ENCODE measurements at places on chromosomes 3 and 15.
A peak's percentile ranks its signal among the peaks of the same experiment; 100 is the strongest.

GRCh38 chr3:34957677-34958076 lies 681.6 kb upstream of the ARPP21 start:
- DNase-seq: no peak

DNA sequence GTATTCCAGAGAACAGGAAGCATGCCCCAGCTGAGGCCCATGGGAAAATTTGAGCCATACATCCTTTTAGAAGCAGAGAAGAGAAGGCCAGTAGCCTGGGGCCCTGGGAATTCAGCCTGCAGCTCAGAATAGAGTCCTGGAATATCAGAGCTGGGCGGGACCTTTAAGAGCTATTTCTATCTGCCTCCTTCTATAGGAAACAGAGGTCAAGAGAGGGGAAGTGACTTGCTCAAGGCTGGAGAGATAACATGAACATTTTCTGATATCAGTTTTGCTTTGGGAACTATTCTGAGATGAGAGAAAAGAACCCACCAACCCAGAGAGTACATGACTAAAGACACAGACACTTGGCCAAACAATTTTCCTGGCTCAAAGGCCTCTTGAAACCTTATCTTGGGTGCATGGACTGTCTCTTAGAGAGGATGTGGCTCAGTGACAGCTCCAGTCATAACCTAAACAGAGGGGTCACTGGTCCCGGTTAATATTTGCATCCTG lies 26.0 kb downstream of the MASP1 start:
- no peak for DNase-seq

DNA sequence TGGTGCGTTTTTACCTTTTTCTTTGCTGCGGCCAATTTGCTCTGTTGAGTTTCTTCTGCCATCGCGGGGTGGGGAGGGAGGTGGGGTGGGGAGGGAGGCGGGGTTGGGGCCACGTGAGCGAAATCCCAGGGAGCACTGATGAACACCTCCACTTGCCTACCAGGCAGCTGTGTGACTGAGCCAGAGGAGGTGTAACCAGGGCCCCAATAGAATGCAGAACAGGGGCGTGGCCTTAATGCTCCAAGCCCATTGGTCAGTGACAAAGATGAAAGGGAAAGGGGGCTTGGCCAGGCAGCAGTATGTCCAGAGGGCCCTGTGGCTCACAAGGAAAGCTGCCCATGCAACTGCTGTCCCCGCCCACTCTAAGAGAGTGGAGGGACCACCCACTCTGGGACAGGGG lies 21.4 kb upstream of the OR4F6 start:
- DNase-seq: no peak

GRCh38 chr3:141644931-141645330 lies 93.2 kb upstream of the RNF7 start:
- DNase-seq: peak; percentile 53

DNA sequence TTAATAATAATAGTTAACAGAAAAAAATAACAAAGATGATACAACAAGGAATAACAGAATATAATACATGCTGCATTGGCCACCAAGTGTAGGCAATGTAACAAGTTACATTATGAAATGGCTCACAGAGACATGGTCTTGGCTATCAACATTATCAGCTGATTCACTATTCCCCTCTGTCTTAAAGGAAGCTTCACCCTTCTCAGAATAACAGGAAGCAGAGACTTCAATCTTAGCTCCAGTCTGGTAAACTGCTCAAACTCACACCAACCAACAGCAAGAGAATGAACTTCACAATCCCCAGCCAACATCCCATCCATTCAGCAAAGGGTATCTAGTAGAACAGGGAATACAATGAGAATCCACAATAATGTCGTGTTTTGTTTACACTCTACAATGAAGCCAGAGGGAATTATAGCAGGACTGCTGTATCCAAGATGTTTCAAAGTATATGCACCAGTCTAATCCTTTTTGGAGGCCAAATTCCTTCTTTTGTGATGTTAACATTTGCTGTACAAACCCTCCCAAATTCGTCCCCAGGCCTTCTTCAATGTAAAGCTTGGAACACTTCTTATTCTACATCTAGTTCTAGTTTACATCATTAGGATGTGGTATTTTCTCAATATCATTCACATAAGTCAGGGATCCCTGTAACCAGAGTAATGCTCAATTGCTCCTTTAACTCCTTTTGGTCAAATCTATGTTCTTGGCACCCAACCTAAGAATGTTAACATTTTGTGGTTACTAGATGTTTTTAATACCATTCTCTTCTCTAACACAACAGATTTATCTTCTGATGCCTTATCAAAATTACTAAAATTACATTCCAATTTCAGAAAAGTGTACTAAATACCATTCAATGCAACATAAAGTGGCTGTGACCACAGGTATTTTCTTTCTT lies 52.4 kb upstream of the CMSS1 start:
- DNase-seq: no peak

GRCh38 chr3:67635806-67636205 lies 18.6 kb downstream of the SUCLG2 start:
- DNase-seq: no peak

GRCh38 chr15:28114721-28115622 lies 15.9 kb upstream of the OCA2 start:
- DNase-seq: no peak

GRCh38 chr15:74956648-74957475 lies at the start of gene RPP25:
Gene RPP25 (minus strand): TSS chr15:74956772. CDS start chr15:74956583, 189 bp downstream.
- DNase-seq: peak; percentile 77

DNA sequence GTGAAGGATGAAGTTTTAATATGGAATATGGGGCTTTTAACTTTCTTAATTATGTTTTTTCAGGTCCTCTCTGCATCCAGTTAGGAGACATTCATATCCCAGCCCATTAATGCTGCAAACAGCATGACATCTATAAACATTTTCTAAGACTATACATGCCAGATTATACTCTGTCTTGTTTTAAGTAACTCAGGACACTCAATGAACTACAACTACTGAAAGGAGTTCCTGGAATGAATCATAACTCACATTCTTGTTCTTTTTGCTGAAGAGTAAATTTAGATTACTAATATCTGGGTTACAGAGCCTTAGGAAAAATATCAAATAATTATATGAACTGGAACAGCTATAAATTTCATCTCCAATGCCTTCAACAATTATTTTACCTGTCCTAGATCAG lies 167.4 kb downstream of the STAG1 start:
- DNase-seq: no peak

GRCh38 chr3:126997455-126998038 lies 14.6 kb downstream of the PLXNA1 start:
- no peak for DNase-seq

- DNase-seq: no peak
Observed at GRCh38 chr3:171556574-171557145, 96.5 kb upstream of the TNIK start.

GRCh38 chr3:32421991-32422859 lies 30.6 kb downstream of the CMTM7 start:
- peak; percentile 76 for DNase-seq

DNA sequence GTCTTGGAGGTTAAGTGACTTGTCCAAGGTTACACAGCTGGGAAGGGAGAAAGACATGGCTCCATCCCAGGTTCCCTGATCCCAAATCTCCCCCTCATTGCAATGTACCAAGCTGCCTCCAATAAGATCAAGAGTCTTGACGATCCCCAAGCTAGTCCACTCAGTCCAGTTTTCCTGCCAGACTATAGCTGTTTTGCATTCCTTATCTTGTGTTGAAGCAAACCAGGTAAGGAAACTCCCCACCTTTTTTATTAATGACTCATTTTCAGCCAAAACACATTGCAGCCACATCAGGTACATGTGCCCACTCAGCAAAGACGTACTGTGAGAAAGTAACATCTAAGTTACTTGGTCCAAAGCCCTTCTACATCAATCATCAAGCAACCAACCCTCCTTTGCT lies 41.9 kb downstream of the LIPC start:
- DNase-seq: no peak

GRCh38 chr3:194399166-194399565 lies at the start of gene GP5:
Gene GP5 (minus strand): TSS chr3:194399266. CDS start chr3:194398282, 984 bp downstream.
- no peak for DNase-seq

DNA sequence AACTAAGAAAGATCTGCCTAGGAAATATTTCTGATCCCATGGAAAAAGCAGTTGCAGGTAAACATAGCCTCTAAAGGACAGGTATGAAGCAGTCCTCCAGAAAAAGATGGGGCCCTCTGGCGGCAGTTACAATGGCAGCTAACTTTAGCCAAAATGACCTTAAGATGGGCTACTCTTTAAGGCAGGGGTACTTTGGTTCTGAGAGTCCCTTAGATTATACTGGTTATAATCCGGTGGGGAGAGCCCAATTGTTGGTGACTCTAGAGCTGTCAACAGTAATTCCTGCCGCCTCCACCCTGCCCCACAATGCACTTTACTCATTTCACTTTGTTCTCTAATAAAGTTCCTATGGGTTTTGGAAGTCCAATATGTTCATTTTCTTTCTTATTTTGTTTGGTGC lies 412.8 kb upstream of the WNT5A start:
- DNase-seq: no peak

DNA sequence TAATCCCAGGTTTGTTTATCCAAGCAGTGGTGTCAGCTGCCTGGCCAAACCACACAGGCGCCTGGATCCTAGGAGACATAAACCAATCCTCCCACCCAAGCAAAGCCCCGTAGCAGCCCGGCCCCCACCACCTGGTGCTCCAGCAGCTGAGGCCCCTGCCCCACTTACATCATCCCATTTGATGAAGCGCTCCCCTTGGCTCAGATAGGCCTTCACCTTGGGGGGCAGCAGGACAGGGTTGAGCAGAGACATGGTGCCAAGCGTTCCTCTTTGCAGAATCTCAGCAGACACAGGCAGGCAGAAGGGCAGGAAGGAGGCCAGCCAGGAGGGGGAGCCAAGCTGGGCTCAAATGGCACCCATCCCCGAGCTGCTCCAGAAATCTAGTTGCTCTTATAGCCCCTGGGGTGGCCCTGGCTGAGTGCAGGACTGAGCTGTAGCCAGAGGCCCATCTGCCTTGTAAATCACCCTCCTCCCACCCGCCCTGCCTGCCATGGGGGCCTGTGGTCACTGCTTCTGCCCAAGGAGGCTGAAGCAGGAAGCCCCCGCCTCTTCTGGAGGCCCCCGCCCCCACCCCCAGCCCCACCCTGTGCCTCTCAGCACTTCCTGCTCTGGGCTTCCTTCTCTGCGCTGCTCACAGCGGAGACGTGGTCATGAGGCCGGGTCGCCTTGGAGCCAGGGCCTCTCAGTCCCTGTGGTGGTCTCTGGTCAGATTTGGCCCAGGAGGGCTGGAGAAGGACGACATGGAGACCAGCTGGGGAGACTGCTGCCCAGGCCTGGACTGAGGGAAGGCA lies at the start of gene PLCB2:
Gene PLCB2 (minus strand): TSS at position 515 of the 791 bp plus-strand sequence. CDS start 263 bp downstream, at position 252.
- no peak for DNase-seq

DNA sequence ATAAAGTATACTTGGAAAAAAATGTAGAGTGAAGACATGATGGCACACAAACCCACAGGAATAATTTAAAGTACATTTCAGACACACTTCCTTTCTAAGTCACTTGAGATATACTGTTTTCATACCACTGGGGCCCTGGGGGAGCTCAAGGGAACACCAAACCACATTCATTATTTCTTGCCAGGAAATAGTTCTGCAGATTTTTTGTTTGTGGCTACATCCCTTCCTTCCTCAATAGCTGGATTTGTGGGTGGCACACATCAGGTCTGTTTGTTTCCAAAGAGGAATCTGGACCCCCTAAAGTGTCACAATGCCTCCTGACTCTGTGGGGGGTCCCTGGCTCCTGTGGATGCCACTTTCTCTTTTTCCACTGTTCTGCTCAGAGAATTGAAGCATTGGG lies 153.5 kb upstream of the COL8A1 start:
- DNase-seq: no peak

- no peak for DNase-seq
Observed at GRCh38 chr3:180420804-180421203, 181.2 kb upstream of the TTC14 start.

- peak; percentile 64 for DNase-seq
Observed at GRCh38 chr3:153599685-153600084, 437.7 kb downstream of the RAP2B start.

DNA sequence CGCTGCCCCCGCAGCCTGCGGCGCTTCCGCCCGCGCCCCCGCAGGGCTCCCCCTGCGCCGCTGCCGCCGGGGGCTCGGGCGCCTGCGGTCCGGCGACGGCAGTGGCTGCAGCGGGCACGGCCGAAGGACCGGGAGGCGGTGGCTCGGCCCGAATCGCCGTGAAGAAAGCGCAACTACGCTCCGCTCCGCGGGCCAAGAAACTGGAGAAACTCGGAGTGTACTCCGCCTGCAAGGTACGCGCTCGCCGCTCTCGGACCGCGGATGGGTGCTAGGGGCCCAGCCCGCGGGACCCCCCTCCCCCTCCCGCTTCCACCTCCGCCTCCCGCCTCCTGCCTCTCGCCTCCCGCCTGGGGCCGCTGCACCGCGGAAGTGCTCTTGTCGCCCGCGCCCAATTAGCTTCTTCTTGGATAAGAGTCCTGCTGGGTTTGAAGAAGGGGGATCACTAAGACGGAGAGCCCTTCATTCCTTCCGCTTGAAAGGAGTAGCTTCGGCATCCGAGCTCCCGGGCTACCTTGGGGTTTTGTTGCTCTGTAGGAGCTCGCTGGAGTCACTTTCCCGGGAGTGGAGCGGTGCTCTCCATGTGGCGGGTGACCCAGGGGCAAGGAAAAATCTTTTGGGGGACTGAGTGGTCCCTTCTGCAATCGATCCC lies 426 bp downstream of the KAT2B start:
- peak; percentile 83 for DNase-seq

DNA sequence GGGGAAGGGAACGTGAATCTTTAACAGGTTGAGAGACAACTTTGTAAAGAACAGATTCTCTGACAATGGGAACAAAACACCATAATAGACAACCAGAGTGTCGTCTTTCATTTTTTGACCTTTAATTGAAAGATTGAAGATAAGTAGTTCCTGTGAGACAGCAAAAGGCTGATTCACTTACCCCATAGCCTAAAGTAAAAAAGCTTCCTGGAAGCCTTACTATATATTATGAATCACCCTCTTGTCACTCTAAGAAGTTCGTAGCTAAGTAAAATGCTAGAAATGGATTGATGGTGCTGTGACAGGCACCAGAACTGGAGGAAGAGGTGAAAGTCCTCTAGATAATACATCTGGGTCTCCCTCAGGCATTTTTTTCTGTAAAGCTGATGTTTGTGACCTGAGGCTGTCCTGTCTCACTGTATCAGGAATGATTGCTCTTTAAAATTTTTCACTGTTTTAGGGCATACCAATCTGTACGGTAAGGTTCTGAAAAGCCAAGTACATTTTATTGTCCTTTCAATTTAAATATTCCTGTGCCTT lies 824.6 kb upstream of the SEMA6D start:
- no peak for DNase-seq

- DNase-seq: no peak
Observed at GRCh38 chr3:6737630-6738029, 123.3 kb upstream of the GRM7 start.

GRCh38 chr3:195103623-195104022 lies 167.3 kb downstream of the XXYLT1 start:
- no peak for DNase-seq

- DNase-seq: peak; percentile 76
Observed at GRCh38 chr3:133040696-133041523, 2.7 kb downstream of the TMEM108 start.
